Nucleus accumbens (tissue), 56 donors: ENCODE measurements at places on chromosomes 11 and 22.

DNA sequence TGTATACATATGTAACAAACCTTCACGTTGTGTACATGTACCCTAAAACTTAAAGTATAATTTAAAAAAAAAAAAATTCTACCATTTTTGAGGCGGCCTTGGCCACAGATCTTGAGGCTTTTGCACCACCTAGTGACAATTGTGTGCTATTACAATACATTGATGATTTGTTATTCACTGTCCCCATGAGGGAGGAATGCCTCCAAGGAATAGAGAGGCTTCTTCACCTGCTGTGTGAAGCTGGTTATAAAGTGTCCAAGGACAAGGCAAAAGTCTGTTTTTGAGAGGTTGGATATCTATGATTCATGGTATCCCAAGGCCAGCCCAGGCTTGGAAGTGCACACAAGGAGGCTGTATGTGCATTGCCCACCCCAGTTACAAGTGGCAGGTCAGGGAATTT, 30.7 kb downstream of the SLC22A25 start:
- DNase-seq: no peak

- no peak for DNase-seq
Measured at GRCh38 chr11:30832831-30833230, 246.7 kb upstream of the MPPED2 start.

- DNase-seq: no peak
Measured at GRCh38 chr11:61775106-61775505, 17.3 kb downstream of the TMEM258 start.

- DNase-seq: no peak
Measured at GRCh38 chr22:41127451-41127850, 35.1 kb downstream of the EP300 start.

GRCh38 chr11:44971185-44971584, 20.5 kb upstream of the TP53I11 start:
- DNase-seq: no peak

DNA sequence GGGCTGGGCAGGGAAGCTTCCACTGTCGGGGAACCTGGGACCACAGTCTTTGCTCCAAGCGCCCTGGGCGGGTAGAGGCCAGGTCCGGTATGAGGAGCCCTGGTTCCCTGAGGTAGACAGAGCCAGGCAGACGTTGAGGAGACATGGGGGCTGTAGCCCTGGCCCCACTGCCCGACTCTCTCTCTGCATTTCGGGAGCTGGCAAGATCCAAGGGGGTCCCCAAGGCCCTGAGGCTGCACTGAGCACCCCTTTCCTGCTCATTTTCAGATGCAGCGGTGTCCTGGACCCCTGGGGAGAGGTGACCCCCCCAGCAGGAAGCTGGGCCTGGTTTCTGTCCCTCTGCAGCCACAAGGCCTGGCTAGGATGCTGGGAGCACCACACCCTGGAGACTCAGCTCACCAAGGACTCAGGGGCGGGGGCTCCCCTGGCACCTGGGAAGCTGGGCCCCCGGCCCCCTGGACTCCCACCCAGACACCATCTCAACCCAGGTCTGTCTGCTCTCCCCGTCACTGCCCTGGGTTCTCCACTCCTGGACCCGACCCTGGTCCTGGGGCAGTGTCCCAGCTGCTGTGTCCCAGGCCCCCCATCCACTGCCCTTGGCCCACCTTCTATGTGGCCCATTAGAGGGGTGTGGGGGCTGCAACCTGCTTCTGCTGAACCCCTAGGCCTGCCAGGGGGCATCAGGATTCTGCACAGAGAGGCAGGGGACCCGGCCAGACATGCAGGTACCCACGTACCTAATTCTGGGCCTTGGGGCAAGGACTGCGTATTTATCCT, 15.0 kb upstream of the MUC6 start:
- no peak for DNase-seq

DNA sequence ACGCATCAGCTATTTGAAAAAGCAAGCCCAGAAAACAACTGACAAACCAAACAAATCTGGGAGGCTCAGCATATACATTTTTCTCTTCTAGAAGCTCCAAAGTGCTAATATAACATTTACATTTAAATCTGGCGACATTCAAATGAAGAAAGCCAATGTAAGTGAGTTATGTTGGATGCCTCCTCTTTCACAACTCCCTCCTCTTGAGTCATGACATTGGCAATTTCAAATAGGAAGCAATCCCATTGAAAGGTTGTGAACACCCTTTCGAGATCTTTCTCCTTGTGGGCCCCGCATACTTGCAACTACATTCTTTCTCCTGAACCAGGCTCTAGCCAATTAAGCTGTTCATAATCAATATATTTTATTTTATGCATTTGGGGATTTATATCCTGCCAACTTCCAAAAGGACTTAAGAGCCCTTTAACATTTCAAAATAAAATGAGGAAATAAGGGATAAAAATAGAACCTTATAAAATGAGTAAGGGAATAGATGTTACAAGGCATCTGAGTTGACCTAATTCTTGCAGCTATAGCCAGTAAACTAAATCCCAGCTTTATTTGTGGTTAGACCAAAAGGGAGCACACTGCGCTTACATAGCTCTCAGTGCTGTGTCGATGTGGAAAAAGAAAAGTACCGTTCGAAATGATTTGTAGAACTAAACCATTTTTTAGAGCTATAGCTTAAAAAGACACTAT, 129.5 kb upstream of the SESN3 start:
- no peak for DNase-seq

DNA sequence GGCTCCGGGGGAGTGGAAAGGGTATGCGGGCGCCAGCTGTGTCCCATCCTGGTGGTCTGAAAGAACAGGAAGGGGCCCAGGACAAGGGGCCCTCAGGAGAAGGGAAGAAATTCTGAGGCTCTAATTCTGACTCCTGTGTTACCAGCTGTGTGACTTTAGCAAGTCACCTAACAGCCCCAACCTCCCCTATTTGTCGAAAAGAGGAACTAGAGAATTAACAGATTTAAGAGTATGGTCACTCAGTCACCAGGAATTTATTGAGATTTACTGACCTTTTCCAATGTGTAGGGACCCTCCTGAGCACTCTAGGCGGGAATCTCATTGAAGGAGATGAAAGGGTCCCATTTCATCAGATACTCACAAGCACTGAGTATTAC, 14.6 kb downstream of the RPS6KA4 start:
- DNase-seq: no peak

- no peak for DNase-seq
Measured at GRCh38 chr11:10923882-10924281, 66.0 kb upstream of the ZBED5 start.

- DNase-seq: no peak
Measured at GRCh38 chr11:110076371-110076965, 16.7 kb upstream of the ZC3H12C start.

DNA sequence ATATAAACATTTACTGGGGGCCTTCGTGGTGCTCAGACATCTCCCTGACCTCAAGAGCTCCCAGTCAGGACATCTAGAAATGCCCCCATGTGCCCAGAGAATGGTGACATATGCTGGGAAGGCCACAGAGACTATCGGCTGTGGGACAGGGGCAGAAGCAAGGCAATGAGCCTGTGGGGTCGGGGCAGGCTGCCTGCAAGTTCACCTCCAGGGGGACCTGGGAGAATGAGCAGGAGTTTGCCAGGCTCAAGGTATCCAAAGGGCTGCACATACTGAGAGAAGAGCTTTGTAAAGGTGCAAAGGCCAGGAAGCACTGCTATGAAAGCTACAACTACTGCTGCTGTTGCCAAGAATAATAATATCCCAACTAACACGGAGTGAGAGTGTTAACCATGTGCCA, 233.9 kb downstream of the TENM4 start:
- no peak for DNase-seq

DNA sequence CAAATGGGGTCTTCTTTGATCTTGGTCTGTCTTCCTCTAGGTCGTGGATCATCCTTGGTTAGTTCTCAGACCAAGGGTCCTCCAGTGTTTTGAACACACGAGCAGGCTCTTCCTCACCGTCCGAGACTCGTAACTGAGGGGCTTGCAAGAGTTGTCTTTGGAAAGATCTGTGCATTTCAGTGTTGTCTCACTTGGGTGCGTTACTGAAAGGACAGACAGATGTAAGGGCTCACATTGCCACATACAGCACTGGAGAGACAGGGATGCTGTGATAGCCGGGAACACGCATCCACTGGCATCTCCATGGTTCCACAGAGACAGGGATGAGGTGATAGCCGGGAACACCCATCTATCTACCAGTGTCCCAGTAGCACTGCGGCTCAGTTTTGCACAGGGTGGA, 15.7 kb downstream of the GLB1L2 start:
- no peak for DNase-seq

- no peak for DNase-seq
Measured at GRCh38 chr11:73233211-73233610, 15.1 kb downstream of the P2RY2 start.

DNA sequence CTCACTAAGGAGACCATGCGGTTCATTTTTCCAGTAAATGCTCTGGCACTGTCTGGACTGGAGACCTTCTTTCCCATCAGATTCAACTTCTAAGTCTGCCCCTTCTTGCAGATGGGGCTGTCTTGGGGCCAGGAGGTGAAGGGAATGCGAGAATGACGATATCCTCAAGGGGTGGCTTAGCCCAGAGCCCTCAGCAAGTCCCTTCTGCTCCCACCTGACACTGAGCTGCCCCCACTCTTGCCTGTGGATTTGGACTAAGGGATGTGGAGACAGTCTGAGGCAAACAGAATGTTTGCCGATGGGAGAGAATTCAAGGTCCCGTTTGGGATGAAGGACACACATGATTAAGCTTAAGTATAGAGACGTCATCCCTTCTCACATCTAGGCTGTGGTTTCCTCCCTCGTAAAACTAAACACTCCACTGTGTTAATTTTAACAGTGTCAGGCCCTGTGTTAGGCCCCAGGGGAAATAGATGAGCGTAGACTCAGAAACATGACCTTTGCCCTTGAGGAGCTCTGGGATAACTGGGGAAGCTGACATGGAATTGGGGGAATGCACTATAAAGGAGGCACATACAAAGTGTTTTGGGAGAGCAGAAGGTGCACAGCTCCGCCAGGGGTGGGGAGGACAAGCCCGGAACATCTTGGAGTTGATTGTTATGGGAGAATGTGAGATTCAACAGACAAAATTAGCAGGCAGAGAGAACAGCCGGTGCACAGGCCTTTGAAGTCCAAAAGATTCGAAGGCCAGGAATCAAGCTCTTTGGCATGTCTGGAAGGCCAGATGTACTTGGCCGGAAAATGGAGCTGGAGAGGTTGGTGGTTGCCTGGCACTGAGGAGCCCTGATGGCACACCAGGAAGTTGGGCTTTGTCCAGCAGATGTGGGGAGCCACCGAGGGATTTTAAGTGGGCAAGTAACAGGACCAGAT, 71.6 kb downstream of the ST3GAL4 start:
- no peak for DNase-seq

DNA sequence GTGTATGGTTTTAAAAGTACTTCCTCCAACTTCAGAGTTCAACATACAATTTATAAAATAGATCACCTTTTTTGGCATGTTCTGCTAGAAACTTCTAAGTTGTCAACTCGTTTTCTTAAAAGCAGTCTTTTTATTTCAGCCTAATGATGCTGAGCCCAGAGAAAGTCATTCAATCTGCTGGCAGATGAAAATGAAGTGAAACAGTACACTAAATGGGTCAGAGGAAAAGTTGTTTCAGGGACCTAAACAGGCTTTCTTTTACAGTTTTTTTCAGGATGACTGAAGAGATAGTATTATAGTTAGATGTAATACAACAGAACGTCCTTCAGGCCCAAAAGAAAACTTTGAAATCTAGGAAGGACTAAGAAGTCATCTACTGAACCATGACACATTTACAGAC, 842.7 kb upstream of the CCDC90B start:
- DNase-seq: no peak

DNA sequence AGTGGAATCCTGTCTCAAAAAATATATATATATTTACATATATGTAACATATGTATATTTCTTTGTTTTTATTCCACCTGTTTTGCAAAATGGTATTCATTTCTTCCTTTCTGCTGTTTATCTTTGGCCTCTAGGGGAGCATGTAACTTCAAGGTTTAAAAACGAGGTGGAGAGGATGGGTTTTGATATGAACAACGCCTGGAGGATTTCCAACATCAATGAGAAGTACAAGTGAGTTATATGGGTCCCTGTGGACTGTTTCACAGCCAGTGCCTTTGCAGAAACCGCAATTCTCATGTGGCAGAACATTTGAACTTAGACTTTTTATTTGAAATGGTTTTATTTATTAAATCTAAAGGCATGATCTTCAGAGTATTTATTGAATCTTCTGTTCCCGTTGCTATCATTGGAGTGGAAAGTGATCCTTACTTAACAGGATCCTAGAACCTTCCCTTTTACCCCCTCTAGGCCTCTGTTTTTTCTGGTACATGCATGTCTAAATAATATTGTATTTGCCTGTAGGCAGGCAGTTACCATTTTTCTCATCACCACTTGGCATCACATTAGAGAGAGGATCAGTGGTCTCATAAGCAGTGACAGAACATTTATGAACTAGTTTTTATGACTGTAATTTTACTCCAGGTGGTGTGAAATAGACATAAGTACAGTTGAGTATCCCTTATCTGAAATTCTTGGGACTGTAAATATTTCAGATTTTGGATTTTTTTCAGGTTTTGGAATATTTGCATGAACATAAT, 81.5 kb upstream of the HORMAD2 start:
- DNase-seq: no peak

GRCh38 chr11:113493206-113493605, 18.0 kb upstream of the DRD2 start:
- no peak for DNase-seq

- no peak for DNase-seq
Measured at GRCh38 chr11:8059030-8059429, 22.0 kb upstream of the TUB start.

DNA sequence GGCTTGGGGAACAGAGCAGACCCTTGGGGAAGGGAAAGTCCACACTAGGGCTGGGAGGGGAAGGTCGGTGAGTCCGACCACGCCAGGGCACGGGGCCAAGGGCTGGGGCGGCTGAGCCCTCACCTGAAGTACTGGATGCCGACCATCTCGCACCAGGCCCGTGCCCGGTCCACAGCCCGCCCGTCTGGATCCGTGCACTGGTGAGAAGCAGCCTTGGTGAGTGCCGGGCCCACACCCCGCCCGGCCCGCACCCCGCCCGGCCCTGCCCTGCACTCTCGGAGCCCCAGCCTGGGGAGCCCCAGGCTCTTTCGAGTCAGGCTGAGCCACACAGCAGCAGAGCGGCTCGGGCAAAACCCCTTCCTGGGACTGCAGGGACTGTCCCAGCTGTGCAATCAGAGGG, 1.9 kb upstream of the BAIAP2L2 start:
- no peak for DNase-seq

DNA sequence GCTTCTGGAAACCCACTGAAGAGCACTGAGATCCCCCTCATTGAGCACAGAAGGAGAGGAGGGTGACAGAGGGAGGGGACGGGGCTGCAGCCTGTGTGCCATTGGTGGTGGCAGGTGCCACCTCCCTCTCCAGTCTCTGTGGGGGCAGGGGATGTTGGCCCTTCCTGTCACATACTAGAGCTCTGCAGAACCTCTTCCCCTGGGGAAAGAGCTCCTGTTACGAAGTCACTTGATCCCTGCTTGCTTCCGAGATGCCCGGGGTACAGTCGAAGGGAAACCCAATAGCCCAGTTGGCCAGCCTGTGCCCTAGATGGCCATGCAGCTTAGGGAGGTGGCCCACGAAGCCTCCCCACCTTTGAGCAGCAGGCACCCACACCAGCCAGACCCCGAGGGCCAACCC, 29.4 kb downstream of the DAGLA start:
- no peak for DNase-seq
